Kidney (tissue), 22 donors: ENCODE measurements at places on chromosomes 1 and 21.

DNA sequence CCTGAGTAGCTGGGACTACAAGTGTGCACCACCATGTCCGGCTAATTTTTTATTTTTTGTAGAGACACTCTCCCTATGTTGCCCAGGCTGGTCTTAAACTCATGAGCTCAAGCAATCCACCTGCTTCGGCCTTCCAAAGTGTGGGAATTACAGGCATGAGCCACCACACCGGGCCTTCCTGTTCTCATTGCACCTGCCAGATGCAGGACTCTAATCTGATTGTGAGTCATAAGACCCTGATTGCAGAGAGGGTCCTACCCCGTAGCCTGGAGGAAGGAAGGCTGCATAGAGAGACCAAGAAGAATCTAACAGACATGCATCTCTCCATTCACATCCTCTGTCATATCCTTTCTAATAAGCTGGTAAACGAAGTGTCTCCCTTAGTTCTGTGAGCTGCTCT is 19.5 kb upstream of the CGN start:
- no peak for DNase-seq
- no peak overlapping the region for H3K4me3 ChIP-seq
- no peaks in the 10 kb centered on the region for H3K27me3 ChIP-seq
- no peaks in the 10 kb centered on the region for H3K4me1 ChIP-seq

DNA sequence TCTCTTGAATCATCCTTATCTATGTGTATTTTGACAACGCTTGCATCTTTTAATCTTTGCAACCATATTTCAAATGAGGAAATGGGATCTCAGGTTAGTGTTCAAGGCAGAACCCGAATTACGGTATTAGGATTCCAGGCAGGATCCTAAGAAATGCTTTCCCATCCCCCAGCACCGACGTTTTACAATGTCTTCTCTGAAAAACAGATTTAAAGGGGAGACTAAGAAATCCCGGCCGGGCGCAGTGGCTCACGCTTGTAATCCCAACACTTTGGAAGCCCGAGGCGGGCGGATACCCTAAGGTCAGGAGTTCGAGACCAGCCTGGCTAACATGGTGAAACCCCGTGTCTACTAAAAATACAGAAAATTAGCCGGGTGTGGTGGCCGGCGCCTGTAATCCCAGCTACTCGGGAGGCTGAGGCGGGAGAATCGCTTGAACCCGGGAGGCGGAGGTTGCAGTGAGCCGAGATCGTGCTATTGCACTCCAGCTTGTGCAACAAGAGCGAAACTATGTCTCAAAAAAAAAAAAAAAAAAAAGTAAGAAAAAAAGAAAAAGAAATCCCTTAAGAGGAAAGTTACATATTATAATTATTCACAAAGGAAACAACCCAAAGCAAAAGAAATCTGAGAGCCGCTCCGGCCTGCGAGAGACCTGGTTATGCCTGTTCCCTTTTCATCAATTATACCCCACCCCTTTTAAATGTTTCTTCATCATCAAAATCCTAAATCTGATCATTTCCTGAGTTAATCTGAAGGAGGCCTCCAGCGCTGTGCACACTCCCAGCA is 801 bp upstream of the GORAB start:
- H3K4me1 ChIP-seq = no peaks in the 10 kb centered on the region
- DNase-seq = no peak
- H3K27ac ChIP-seq = peak overlapping the region; percentile 89
- no peaks in the 10 kb centered on the region for H3K36me3 ChIP-seq
- peak overlapping the region; percentile 83 for H3K4me3 ChIP-seq

- H3K4me3 ChIP-seq = no peak overlapping the region
- no peak for DNase-seq
- H3K4me1 ChIP-seq = no peaks in the 10 kb centered on the region
- H3K27ac ChIP-seq = no peak overlapping the region
- no peaks in the 10 kb centered on the region for H3K36me3 ChIP-seq
- H3K27me3 ChIP-seq = peaks cover 9% of the 10 kb centered on the region
Measured at GRCh38 chr1:47596328-47596727, 158.5 kb downstream of the FOXD2 start.

DNA sequence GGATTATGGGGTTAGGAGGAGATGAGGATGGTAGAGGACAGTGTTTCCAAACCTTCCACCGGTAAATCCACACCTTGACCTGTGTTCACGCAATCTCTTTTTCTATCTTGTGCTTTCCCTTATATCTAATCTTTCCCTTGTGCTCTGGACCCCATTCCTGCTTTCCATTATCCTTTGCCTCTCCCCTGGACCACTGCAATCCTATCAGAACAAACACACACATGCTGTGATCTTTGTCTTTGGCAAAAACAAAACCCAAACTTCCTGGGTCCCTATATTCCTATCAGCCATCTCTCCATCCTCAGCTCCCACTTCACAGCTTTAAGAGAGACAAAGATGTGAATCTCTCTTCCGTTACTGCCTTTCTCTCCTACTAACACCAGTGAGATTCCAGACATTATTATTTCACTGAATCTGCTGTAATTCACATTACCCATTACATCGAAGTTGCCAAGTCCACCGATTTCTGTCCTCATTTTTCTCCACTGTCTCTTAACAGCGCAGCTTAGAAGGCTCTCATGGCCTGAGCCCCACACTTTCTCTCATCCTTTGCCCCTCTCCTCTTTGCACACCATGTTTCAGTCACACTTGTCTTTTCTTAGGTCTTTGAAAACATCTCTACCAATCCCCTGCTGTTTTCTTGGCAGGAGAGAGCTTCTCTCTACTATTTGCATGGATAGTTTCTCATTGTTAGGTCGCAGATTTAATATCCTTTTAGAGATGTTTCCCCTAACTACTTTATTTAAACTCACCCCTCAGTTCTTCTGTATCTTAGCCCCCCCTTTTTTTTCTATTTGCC is 230.0 kb upstream of the B3GALT2 start:
- H3K4me3 ChIP-seq = no peak overlapping the region
- no peaks in the 10 kb centered on the region for H3K27me3 ChIP-seq
- no peaks in the 10 kb centered on the region for H3K36me3 ChIP-seq
- no peak for DNase-seq
- no peak overlapping the region for H3K27ac ChIP-seq

DNA sequence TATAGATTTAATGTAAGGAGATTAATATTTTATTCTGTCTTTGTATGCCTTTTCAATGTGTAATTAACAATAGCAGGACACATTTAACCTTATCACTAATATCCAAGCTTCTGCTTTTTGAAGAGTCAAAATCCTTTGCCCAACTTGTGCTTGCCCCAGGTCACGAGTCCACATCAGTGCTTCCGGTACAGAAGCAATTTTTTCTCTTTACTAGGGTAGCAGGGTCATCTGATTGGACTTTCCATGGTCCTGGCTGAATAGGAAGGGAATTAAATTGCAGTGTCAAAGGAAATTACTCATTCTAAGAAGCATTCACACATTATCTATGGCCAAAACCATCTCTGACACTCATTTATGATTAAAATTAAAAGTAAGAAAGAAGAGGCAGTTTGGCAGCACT is 460.5 kb upstream of the ADGRL2 start:
- no peak for DNase-seq
- H3K27ac ChIP-seq = no peak overlapping the region
- H3K4me3 ChIP-seq = no peak overlapping the region
- no peaks in the 10 kb centered on the region for H3K4me1 ChIP-seq

DNA sequence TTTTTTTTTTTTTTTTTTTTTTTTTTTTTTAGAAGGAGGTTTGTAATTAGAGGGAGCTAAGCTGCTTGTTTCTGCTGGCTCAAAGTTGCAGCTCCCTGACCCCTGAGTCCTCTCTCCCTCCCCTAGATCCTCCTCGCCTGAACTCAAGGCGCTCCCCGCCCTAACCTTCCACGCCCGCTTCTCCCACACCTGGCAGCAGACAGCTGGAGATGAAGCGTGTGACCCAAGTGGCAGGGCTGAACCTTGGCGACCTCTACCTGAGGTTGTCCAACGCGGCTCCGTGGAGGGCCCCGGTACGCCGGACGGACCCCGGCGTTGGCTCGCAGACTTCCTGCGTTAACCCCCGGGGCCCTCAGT is 795 bp downstream of the NGF start:
- H3K36me3 ChIP-seq = no peaks in the 10 kb centered on the region
- H3K27me3 ChIP-seq = no peaks in the 10 kb centered on the region
- H3K27ac ChIP-seq = no peak overlapping the region
- peak overlapping the region; percentile 40 for H3K4me3 ChIP-seq
- peak; percentile 59 for DNase-seq
- H3K4me1 ChIP-seq = no peaks in the 10 kb centered on the region

GRCh38 chr1:11835441-11836225 is 11.9 kb downstream of the NPPA start:
- no peaks in the 10 kb centered on the region for H3K4me1 ChIP-seq
- no peak for DNase-seq
- H3K27ac ChIP-seq = no peak overlapping the region
- H3K36me3 ChIP-seq = peaks cover 15% of the 10 kb centered on the region
- no peak overlapping the region for H3K4me3 ChIP-seq

- no peak for DNase-seq
- H3K4me1 ChIP-seq = no peaks in the 10 kb centered on the region
- H3K27ac ChIP-seq = no peak overlapping the region
- no peaks in the 10 kb centered on the region for H3K27me3 ChIP-seq
- no peak overlapping the region for H3K4me3 ChIP-seq
Measured at GRCh38 chr1:106753066-106753465, 303.4 kb upstream of the PRMT6 start.

- no peaks in the 10 kb centered on the region for H3K27me3 ChIP-seq
- H3K4me3 ChIP-seq = no peak overlapping the region
- no peaks in the 10 kb centered on the region for H3K4me1 ChIP-seq
- H3K36me3 ChIP-seq = peaks cover 9% of the 10 kb centered on the region
Measured at GRCh38 chr1:155912056-155912536, 947 bp upstream of the RIT1 start.

DNA sequence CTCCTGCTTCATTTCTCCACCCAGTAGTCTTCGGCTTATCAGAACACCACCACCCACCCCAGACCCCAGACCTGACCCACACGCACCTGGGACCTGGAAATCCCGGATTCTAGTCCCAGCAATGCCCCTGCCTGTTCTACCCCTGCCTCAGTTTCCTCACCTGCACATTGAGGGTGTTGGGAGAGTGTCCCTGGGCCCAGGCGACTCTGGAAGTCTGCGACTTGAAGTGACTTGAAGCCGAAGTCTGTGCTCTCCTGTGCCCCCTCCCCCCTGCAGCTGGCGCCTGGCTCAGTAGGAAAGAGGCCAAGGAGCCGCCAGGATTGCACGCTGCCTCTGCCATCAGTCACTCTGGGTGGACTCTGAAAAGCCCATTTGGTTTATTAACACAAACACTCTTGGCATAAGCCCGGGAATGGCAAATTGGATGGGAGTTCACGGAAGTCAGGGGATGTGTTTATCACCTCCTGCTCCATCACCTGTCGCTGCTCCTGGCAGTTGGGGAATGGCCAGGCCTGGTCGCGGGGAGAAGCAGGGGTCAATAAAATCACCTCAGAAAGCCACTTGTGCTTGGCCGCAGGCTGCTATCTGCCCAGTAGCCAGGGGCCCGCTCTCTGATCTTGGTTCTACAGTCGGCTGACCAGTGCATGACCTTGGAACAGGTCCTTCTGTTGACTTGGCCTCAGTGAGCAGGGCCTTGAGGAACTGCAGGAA is 132.7 kb downstream of the ACTL8 start:
- no peak overlapping the region for H3K27ac ChIP-seq
- no peak overlapping the region for H3K4me3 ChIP-seq
- DNase-seq = no peak
- no peaks in the 10 kb centered on the region for H3K27me3 ChIP-seq
- peaks cover 5% of the 10 kb centered on the region for H3K4me1 ChIP-seq

- no peak overlapping the region for H3K27ac ChIP-seq
- no peaks in the 10 kb centered on the region for H3K27me3 ChIP-seq
- DNase-seq = no peak
- H3K4me3 ChIP-seq = no peak overlapping the region
- no peaks in the 10 kb centered on the region for H3K36me3 ChIP-seq
Measured at GRCh38 chr1:174433451-174433850, 14.3 kb upstream of the GPR52 start.

- H3K36me3 ChIP-seq = no peaks in the 10 kb centered on the region
- H3K4me1 ChIP-seq = peaks cover 12% of the 10 kb centered on the region
- H3K27me3 ChIP-seq = no peaks in the 10 kb centered on the region
- DNase-seq = no peak
- no peak overlapping the region for H3K4me3 ChIP-seq
- H3K27ac ChIP-seq = no peak overlapping the region
Measured at GRCh38 chr1:13730751-13731482, 30.9 kb downstream of the PRDM2 start.

GRCh38 chr1:5617546-5617945 is 374.7 kb downstream of the NPHP4 start:
- no peak overlapping the region for H3K4me3 ChIP-seq
- no peak overlapping the region for H3K27ac ChIP-seq
- no peaks in the 10 kb centered on the region for H3K27me3 ChIP-seq
- no peaks in the 10 kb centered on the region for H3K36me3 ChIP-seq
- DNase-seq = no peak

GRCh38 chr1:21703318-21703963 is 34.3 kb upstream of the RAP1GAP start:
- H3K4me1 ChIP-seq = no peaks in the 10 kb centered on the region
- H3K4me3 ChIP-seq = no peak overlapping the region
- H3K27me3 ChIP-seq = no peaks in the 10 kb centered on the region
- peaks cover 17% of the 10 kb centered on the region for H3K36me3 ChIP-seq

GRCh38 chr1:176187001-176187400 is 20.1 kb downstream of the COP1 start:
- no peak overlapping the region for H3K27ac ChIP-seq
- no peaks in the 10 kb centered on the region for H3K4me1 ChIP-seq
- no peaks in the 10 kb centered on the region for H3K27me3 ChIP-seq
- no peak overlapping the region for H3K4me3 ChIP-seq
- peaks cover 2% of the 10 kb centered on the region for H3K36me3 ChIP-seq

DNA sequence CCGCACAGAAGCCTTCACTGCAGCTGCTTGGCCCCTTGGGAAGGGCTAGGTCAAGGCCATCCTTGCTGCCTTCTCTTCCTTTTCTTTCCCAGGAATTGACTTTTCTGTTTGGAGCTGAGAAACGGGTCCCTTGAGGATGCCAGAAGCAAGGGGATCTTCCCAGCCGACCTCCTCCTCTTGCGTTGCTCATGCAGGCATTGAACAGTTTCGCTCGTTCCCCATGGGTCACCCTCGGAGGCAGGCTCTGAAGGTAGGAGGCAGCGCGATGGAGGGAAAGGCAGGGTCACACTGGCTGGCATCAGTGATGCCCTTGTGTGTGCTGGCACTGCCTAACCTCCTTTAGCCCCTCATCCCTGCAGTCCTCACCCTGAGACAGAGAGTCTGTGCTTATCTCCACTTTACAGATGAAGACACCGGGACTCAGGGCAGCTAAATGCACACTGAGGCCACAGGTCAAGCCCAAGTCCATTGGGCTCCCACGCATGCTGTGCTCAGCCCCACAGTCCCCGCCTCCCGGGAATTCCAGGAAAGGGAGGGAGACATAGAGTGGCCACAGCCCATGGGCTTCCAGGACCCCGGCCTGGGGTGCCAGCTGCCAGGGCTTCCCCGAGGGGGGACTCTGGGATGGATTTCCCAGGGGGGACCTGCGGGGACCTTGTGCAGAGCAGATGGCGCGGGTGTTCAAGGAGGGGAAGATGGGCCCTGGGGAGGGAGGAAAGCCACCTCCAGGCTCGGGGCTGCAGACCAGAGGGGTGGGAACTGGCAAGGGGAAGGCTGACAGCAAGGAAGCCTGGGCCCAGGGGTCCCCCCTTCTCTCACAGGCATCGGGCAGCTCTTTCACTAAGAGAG is 90.2 kb downstream of the SPSB1 start:
- H3K27me3 ChIP-seq = no peaks in the 10 kb centered on the region
- DNase-seq = no peak
- H3K27ac ChIP-seq = no peak overlapping the region
- no peaks in the 10 kb centered on the region for H3K4me1 ChIP-seq

GRCh38 chr1:115428256-115428655 is 90.2 kb upstream of the NGF start:
- H3K36me3 ChIP-seq = no peaks in the 10 kb centered on the region
- no peak overlapping the region for H3K4me3 ChIP-seq
- no peaks in the 10 kb centered on the region for H3K27me3 ChIP-seq
- H3K27ac ChIP-seq = no peak overlapping the region
